Activated CD8-positive, alpha-beta memory T cell treated with anti-CD3 and anti-CD28 coated beads for 4 hours (primary cell): ENCODE measurements at places on chromosomes 5 and 9.

- no peak for DNase-seq
These were observed 155.0 kb upstream of the DAB2 start for GRCh38 chr5:39579750-39580149.

- DNase-seq = no peak
These were observed 290.5 kb downstream of the SLF1 start for GRCh38 chr5:94908889-94909480.

DNA sequence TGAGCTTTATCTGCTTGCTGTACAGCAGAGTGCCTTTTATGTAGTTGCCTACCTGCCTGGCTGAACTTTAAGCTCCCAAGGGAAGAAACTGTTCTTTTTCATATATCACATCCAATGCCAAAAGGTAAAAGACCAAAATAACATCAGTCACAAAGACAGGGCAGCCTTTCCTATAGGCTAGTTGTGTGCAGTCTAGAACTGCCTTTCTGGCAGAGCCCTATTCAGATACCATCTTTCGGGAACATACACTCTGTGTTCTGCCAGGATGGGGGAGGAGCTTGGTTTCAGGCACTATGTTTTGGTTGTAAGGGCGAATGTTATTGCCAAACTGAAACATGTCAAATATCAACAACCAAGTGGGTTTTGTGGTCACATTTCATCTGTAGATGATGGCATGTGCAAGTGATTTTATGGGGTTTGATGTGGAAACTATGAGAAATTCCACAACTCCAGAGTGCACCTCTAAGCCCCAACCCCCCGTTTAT lies 314.5 kb downstream of the ADGRV1 start:
- no peak for DNase-seq

- DNase-seq = peak; percentile 1
These were observed 194 bp upstream of the RXFP3 start for GRCh38 chr5:33936004-33936380.

DNA sequence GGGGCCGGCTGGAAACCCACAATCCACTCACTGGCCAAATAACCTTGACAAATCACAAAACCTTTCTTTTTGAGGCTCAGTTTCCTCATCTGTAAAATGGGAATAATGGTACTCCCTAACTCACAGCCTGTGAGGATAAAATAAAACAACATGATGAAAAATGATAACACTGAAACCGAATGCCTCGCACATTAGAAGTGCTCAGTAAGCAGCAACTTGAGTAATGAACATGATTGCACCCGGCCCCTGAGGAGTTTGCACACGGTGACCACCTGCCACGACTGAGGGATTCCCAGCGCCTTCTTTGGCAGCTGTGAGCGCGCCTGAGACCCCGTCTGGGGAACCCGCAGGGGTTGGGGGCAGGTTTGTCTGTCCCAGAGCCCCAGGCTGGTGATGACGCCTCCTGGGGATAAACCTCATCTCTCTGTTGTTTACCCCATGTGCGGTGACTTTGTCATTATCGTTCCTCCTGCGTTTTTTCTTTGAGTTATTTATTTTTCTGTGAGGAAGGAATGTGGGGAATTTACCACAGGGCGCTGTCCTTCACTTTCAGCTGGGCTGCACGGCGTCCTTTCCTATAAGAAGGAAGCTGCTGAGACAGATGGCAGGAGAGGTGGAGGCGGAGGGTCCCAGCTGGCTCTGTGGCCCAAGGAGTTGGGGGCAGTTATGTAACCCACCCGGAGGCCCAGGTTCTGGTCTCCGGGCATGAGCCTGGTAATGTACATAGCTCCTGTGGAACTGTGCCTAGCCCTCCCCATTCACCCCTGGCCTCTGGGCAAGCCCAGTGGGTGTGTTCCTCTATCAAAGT lies 3.0 kb upstream of the SYNPO start:
- no peak for DNase-seq
